ENCODE measurements at places on chromosomes 5 and 9. TPM values are rescaled to one million over a fixed set of nuclear protein-coding genes. Genes with fewer than 3 reads are reported as not detected.

GRCh38 chr5:97412959-97413358, 229.9 kb upstream of the RIOK2 start:
- no peak for DNase-seq

- no peak for DNase-seq
These were observed 103.5 kb upstream of the NR3C1 start for GRCh38 chr5:143506836-143507552.

DNA sequence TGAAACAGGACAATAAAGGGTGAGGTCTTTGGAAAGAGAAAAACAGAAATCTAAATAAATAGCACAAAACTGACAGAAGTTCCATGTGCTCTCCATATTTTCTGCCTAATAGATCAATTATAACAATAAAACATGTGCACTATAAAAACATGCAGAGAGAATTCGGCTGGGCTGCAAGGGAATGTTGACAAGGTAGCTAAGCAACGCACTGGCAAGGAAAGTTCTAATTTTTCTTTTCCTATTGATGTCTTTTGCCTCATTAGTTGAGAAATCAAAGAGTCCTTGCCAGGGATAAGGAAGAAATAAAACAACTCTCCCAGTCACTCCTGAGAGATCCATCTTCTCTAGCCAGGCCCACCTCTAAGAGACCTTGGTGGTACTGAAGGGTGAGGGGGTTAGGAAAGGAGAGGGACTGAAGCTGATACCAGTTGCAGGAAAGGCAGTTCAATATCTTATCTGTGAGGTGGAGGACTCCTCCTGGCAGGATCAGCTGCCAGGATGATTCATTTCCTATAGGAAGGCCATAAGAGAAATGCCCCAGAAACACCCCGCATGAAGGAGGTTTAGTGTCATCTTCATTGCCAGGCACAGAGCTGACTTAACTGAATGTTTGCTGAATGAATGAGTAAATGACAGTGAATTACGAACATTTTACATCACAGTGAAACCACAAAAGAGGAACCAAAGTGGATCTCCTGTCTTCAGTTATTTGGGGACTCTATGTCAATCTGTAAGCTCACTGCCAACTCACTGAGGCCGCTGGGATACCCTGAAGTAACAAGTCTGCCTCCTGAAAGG, 63.7 kb upstream of the IFNK start:
- DNase-seq: no peak

DNA sequence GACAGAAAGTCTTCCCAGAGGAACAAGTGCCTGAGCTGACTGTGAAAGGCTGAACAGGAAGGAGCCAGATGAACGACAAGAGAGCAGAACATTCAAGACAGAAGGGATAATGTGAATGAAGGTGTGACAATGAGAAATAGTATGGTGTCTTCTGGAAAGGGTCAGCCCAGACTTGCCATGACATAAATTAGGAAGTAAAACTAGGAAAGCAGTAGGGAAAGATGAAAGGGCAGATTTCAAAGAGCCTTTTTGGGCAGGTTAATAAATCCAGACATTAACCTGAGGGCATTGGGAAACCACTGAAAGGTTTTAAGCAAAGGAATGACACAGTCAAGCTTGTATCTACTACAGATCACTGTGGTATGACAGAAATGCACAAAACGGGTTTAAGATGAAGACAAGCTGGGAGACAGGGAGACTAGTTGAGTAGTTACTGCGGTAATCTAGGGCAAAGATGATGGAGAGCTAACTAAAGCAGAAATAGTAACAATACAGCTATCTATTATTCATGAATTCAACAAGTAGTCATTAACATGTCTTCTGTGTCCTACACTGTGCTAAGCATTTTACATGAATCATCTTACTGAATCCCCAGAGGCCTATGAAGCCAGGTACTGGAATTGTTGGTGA, 580.9 kb upstream of the WWC1 start:
- no peak for DNase-seq

- DNase-seq: no peak
These were observed 289.7 kb upstream of the IRX4 start for GRCh38 chr5:2172471-2172870.

GRCh38 chr5:172216345-172216744, 22.4 kb downstream of the EFCAB9 start:
- no peak for DNase-seq

GRCh38 chr9:124330011-124330697, 72.4 kb downstream of the NEK6 start:
- DNase-seq: no peak

DNA sequence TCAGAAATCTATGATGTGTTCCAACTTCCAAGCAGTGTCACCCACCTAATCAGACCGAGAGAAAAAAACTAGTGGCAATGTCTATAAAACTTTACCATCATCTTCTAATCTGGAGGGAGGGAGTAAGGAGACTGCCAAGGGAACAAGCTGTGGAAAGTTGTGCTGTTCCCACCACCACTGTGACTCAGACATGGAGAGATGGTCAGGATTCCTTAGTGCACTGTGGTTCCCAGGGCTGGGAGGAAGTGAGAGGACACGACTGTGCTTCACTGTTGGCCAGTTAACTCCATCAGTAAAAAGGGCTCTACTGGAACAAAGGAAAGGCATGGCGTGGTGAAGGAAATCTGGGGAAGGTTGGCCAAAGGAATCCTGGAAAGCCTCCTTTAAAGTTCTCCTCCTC, 18.8 kb downstream of the TICAM2 start:
- no peak for DNase-seq

- DNase-seq: no peak
These were observed 935.7 kb upstream of the NUDT12 start for GRCh38 chr5:104498281-104498680.

GRCh38 chr5:179266291-179267070, 78.8 kb downstream of the ADAMTS2 start:
- DNase-seq: no peak

DNA sequence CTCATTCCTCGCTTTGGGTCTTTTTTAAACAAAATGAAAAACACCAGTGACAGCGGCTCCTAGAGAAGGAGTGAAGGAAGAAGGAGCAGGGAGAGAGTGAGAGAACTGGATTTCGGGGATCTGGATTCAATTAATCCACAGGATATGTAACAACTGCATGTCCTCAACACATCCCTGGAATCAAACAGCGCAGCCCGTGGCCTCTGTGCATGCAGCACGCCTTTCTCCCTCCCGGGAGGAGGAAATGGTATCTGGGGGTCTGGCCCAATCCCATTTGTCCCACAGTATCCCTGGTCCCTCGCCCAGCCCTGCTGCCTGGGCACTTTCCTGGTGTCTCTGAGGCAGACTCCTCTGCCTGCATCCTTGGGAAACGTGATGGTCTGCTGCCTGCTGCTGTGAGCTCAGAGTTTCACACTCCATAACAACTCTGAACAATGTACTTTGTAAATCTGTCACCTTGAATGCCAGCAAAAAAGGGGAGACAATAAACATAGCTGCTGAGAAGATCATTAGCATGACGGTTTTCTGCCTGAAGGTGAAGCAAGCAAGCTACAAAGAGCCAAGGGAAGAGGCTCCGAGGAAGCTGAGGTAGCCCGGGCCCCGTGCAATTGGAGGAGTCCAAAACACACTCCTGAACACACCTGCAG, 56.1 kb downstream of the PTCH1 start:
- no peak for DNase-seq

DNA sequence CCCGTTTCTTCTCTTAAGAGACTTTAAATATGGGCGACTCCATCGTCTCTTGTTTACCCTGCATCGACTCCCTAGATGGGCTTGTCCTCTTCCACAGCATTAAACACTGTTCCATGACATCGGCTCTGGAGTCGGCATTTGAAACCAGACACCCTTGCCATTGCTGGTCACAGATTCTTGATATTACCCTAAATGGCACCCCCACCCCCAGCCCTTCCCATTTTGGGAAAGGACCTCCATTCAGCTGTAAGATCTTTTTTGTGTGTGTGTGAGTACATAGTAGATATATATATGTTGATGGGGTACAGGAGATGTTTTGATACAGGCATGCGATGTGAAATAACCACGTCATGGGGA, 51.1 kb upstream of the SH3PXD2B start:
- no peak for DNase-seq

DNA sequence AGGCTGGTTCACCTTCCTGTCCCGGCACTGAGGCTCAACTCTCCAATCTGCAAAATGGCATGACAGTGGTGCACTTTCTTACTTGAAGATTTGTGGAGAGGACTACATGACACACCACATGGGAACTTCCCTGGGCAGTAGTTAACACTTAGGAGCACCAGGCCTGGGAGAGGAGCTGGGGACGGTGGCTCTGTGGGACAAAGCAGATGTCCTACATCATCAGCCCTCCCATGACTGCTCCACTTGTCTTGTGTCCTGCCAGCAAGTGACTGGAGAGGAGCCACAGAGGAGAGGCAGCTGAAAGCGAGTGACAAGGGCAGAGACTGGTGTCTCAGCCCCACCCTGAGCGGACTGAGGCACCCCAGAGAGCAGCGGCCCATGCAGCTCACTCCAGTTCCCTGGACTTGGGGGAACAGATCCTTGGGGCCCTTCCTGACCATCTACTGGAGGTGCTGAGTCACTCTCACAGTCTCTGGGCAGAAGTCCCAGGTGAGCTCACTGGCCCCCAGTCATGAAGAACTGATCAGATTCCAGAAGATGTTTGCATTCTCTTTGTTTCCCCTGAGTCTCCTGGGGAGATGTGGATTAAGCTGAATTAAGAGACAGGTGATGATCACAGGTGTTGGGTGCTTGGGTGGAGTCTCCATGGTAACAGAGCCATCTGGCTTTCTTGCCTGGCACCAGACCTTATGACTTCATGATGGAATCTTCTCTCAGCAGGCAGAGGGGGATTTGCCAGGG, 13.2 kb upstream of the SLC25A48 start:
- peak; percentile 63 for DNase-seq

- DNase-seq: no peak
These were observed 941 bp downstream of the EXD3 start for GRCh38 chr9:137421838-137422603.

DNA sequence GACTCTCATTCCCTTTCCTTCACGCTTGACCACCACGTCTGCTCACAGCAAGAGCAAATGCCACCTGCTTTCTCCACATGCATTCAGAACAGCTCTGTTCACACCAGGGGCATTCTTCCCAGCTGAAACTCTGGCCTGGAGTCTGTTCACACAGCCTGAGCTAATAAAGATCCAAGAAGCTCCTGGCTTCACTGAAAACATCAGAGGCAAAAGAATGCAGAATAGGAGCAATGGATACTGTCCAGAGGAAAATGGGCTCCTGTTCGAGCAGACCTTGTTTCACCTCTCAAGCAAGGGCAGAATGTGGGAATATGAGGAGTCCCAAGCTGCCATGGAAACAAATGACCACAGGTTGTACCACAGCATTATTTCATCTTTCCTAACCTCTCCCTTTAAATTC, 402.7 kb upstream of the TNC start:
- DNase-seq: no peak

- DNase-seq: peak; percentile 4
These were observed 126.2 kb upstream of the PLCXD3 start for GRCh38 chr5:41636605-41637004.

DNA sequence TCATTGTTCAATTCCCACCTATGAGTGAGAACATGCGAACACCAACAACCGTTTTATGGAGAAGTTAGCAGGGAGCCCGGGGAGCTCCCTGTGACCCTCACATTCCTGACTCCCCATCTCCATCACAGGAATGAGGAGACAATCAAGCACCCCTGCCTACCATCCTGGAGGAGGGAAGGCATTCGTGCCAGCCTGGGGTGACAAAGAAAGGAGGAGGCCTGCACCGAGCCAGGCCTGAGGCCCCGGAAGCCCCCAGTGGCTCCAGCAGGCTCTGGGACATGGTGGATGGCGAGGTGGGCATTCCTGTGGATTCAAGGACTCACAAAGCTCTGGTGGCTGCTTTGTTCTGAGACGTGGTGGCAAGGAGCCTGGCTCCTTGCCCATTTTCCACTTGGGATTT, 36.5 kb upstream of the UGT3A1 start:
- no peak for DNase-seq

DNA sequence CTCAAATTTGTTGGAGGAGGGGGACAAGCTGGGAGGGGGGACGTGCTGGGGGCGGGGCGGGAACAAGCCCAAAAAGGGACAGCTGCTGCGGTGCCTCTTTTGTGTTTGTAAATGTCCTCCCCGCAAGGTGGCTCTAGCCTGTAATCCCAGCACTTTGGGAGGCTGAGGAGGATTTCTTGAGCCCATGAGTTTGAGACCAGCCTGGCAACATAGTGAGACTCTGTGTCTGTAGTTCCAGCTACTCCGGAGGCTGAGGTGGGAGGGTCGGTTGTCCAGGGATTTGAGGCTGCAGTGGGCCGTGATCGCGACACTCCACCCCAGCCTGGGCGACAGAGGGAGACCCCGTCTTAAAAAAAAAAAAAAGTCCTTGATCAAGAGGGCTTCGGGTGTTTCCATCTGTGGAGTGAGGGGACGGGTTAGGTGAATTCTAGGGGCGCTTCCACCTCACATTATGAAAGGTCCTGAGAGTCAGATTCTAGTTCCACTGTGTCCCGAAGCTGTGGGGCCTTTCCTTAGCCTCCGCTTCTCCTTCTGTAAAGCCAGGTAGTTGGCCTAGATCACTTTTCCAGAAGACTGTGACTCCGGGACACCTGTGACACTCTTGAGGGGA, 779 bp upstream of the CTNNA1 start:
- peak; percentile 67 for DNase-seq

DNA sequence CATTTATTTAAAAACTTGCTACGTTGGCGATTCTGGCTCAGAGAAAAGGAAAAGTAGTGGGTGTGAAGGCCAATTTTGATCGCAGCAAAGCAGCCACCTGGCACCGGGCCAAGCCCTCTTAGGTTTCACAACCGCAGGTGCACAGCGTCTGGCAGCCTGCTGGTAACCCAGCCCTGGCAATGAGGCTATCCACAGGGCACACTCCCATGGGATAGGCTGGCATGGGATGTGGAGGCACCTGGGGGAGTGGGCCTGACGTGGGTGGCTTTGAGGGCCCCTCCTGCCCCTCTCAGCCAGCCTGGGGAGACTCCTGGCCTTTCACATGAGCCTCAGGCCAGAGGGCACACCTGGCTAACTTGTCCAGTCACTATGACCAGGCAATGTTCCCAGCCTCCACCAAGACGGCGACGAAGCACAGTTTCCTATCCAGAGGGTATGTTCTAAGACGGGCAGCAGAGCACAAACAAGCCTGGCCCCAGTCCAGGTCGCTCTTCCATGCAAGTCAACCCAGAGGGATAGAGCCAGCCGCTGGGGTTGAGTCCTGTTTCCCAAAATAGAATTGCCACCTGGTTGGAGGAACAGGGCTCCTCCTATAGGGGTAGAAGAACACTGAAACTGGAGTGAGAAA, 19.0 kb downstream of the CMBL start:
- peak; percentile 21 for DNase-seq

- DNase-seq: no peak
These were observed 60.2 kb upstream of the HAPLN1 start for GRCh38 chr5:83780699-83781350.

- DNase-seq: no peak
These were observed 161.4 kb upstream of the KLF4 start for GRCh38 chr9:107650995-107651394.

- DNase-seq: no peak
These were observed 19.5 kb upstream of the RANBP6 start for GRCh38 chr9:6034954-6035353.

The CCIN gene
- 0.17 TPM for total RNA-seq

The ITGA2 gene
- 1.2 TPM for total RNA-seq

The ZNF608 gene
- 61.6 TPM for total RNA-seq

The TPPP gene
- 0.92 TPM for total RNA-seq

The BRD3 gene
- total RNA-seq: 14.7 TPM

The SLCO6A1 gene
- not detected for total RNA-seq

The TLX3 gene
- not detected for total RNA-seq

The ZNF354C gene
- 0.07 TPM for total RNA-seq

The THBS4 gene
- total RNA-seq: 3.4 TPM

The CAMK4 gene
- 2.5 TPM for total RNA-seq

The PCDHGA11 gene
- total RNA-seq: 0.21 TPM

The DAPK1 gene
- 58.5 TPM for total RNA-seq

The SPINK5 gene
- 0.83 TPM for total RNA-seq

The TTC23L gene
- total RNA-seq: 0.55 TPM

The INSL4 gene
- not detected for total RNA-seq

The PLEKHG4B gene
- 34.1 TPM for total RNA-seq
